ENCODE measurements at places on chromosomes 6 and 20. TPM values are rescaled to one million over a fixed set of nuclear protein-coding genes. Genes with fewer than 3 reads are reported as not detected.
A peak's percentile ranks its signal among the peaks of the same experiment; 100 is the strongest.

DNA sequence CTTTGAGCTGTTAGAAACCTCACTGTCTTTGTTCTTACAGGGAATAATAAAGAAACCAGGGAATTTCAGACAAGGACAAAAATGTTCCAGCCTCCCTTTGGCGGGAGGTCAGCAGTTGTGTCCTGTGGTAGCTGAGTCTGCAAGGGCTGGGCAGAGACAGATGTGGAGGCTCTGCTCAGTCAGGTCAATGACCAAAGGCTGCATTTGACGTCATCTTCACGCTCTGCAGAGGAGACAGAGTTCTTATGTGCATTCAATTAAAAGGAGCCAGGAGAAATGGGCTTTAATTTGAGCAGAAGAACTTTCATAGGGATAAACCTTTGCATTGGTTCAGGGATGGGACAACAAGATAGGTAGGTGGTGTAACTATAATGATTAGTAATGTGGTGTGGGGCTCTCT, 45.1 kb upstream of the FOXA2 start:
- DNase-seq, result no peak

GRCh38 chr20:17967521-17968365, 851 bp downstream of the SNX5 start:
- peak; percentile 22 for DNase-seq

Gene RPL7L1
- 150 TPM for total RNA-seq

DNA sequence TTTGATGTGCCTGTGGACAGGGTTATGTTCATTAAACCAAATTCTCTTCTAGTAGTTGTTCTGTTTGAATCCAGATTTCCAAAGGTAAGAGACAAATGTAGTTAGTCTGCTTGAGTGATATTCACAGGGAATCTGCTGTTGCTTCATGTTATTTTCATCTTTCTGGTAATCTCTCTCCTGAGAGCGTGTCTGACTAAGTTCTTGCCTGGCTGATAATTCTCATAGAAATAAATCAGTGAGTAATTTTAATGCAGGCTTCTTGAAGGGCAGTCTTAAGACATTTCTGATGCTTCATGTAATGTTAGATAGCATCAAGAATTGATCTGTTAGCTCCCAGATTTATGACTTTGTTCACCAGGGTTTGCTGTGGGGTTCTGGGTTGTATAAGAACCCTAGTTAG, 54.2 kb downstream of the CTNNBL1 start:
- DNase-seq, result no peak

Gene ME1
- total RNA-seq, result 10.4 TPM

Gene KCNK17
- not detected for total RNA-seq

GRCh38 chr6:158777510-158777909, 41.7 kb downstream of the EZR start:
- DNase-seq, result no peak

GRCh38 chr6:16503970-16504415, 257.3 kb downstream of the ATXN1 start:
- no peak for DNase-seq

DNA sequence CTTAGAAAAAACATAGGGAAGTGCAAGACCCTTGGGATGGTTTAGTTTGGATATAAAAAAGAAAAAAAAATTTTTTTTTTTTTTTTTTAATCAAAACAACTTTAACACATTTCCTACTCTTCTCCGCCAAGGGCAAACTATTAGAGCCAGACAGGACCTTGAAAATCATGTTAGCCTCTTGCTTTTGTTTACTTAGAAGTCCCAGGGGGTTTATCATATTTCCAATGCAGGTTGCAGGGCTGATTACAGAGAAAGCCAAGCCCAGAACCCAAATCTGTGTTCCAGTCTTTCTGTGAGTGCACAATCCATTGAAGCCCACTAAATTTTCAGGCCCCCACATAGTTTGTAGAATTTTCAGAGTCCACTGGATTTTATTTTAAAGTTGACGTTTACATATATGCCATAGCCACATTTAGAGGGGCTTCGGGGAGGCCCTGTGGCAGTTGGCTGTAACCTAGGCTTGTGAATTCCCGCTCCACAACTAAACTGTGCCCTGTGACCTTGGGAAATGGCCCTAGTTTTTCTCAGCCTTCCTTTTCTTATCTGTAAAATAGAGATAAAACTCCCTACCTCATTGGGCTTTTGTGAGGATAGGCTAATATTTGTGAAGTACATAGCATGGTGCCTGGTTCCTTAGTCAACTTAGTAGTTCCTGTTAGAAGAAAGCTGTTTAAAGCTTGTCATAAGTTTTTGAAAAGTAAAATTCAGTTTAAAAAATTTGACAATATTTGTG, 55.7 kb downstream of the NCOA7 start:
- DNase-seq, result no peak

DNA sequence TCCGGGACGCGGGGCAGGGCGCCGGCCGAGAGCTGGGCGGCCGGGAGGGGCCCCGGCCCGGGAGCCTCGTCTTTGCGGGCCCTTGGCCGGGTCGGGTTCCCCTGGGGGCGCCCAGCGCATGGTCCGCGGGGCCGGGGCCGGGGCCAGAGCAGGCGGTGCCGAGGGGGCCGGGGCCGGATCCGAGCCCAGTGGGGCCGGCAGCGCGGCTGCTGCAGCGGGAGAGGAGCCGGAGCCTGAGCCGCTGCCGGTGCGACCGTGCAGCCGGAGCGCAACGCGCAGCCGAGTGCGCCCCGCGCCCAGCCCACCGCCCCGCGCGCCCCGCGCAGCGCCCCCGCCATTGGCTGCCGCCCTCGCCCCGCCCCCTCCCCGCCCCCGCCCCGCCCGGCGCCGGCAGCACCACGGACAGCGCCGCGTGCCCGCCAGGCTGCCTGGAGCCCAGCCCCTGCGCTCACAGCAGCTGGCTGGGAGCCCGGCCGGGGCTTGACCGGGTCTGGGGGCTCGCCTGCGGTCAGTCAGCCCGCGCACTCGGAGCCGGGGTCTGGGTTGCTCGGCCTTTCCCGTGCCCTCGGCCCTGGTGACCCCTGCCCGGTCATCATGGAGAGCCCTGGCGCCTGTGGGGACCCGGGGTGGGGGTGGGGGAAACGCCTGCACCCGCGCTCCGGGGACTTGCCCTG, at the start of gene HRH3:
HRH3 (minus strand) TSS at position 287 of the 674 bp plus-strand sequence. CDS start 308 bp downstream, outside the sequence.
- peak; percentile 97 for DNase-seq

DNA sequence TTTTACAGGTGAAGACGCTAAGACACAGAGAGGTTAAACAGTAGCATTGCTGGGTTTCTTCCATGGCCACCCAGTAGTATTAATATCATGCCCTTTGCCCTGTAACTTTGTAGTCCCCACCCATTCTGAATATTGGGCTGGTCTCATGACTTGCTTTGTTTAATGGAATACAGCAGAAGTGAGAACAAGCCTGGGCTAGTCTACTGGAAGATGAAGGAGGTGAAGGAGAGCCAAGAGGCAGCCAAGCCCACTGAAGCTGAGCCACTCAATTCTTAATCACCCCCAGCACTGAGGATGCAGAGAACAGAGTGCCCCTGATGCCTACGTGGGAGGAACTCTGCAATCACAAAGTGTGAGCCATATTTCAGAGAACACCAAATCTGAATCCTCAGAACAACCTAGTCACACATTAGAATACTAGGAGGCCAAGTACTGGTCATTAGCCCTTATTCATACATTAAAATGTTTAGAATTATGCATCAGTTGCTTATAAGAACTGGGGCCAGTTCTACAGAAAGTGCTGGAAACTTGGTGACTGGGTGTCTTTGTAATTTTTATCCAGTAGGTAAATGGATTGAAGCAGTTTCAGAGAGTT, 270.1 kb upstream of the PRND start:
- DNase-seq, result no peak

DNA sequence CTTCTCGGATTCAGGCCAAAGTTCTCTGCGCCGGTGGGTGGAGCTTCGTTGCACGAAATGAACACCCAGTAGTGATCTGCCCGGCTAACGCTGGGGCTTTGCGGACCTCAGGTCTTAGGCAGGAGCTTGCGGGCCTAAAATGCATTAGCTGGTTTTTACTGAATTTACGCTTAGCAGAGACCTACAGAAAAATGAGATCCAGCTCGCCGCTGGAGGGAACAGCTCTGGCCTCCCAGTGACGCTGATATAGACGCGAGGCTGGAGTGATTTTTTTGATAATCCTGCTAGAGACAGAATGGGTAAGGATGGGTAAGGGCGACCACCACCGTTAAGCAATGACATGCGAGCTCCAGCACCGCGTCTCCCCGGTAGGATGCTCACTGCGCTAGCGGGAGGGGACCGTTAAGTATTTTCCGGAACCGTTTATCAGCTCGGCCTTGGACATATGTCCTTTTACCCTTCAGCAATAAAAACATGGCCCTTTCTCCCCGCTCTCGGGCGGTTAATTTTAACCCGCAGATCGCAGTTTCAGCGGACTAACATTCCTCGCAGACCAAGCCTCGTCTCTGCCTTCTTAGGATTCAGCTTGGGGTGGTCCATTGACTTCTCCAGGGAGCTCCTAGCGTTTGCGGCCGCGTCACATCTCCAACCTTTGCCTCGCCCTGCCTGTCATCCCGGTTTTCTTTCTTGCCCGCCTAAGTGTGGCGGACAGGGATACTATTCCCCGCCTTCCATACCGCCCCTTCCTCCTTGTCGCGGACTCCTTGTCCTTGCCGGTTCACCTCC, 109.3 kb downstream of the GPX5 start:
- DNase-seq, result no peak

DNA sequence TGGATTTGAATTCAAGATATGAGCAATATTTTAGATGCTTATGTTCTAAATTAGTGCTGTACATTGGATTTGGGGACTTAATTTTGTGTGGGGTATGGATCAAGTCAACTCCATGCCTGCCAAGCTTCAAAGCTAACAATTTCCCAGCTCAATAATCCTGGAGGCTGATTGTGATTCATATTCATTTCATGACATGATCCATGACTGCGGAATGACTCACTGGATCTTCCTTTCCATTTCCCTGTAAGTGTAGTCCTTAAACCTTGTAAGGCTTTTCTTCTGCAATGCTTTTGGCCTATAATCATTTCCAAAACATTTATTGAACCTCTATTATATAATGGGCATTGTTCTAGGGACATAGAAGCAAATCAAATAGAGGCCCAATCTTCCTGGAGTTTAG, 44.7 kb upstream of the CCN2 start:
- no peak for DNase-seq

Gene CST5
- not detected for total RNA-seq

Gene IL17F
- total RNA-seq, result not detected

DNA sequence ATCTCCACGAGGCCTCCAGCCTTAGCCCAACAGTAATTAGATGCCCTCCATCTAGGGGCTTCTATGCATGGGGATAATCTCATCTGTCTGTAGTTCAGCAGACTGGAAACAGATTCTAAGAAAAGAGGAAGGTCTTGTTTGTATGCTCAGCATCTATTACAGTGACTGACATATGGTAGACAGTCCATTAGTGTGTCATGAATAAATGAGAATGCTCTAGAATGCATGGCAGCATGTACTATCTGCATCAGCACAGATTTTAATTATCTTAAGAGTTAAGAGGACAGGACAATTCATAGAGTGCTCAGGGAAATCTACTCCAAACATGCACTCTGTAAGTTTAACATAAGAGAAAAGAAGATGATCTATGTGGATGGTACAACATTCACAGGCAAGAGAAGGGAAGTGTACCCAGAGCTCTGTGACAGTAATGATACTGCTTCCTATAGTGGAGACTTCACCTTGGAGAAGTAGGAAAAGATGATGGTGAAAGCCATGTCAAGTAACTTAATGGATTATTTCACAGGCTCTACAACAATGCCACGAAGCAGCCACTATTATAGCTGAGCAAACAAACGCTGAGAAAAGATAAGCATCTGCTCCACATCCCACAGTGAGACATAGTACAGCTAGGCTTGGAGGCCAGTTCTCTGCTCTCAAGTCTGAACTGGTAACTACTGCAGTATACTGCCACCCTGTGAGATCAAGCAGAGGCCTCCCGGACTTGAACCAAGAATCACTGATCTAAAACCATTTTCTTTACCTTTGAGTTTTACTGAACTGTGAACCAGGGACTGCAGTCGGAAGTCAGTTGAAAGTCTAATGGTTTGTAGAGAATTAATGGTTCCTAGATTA, 309.2 kb upstream of the SPTLC3 start:
- no peak for DNase-seq

GRCh38 chr20:32506721-32507120, 78.4 kb downstream of the NOL4L start:
- no peak for DNase-seq

GRCh38 chr6:82957171-82957867, 108.3 kb downstream of the UBE3D start:
- no peak for DNase-seq

Gene CST2
- total RNA-seq, result not detected

All from K562 (cell line).